ENCODE measurements at places on chromosomes 13 and 19.

- no peak for DNase-seq
Measured at GRCh38 chr13:24263632-24264031, 45.7 kb upstream of the C1QTNF9 start.

DNA sequence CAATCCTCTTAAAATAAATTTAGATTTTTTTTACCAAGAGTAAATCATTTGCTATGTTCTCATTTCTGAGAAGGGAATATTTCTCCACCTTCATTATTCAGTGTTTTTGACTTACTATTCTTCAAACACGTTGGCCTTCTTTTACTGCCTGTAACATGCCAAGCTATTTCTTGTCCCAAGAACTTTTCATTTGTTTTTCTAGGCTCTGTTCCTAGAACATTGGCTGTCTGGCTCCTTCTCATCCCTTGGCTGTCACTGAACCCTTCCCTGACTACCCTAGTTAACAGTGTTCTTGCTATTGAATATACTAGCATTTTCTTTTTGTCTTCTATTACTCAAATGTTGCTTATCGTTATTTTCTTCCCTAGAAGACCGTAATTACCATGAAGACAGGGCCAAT lies 248.1 kb downstream of the ITGBL1 start:
- no peak for DNase-seq

DNA sequence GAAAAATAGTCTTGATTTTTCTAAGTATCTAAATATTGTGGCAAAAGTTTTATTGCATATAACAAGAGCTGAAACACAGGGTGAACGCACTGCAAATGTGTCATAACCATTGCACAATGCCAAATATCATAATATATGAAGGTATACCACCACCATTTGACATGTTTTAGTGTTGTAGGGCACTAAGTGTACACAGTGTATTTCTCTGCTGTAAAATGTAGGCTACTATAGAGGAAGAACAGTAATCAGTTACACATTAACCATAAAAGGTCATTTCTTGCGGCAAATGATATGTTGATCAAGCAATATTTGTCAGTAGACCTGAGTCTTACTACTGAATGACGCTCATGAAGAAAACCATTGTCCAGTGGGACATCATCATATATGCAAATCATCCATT lies 18.3 kb upstream of the KLF5 start:
- DNase-seq = no peak

- no peak for DNase-seq
Measured at GRCh38 chr13:76798037-76798436, 88.2 kb downstream of the KCTD12 start.

DNA sequence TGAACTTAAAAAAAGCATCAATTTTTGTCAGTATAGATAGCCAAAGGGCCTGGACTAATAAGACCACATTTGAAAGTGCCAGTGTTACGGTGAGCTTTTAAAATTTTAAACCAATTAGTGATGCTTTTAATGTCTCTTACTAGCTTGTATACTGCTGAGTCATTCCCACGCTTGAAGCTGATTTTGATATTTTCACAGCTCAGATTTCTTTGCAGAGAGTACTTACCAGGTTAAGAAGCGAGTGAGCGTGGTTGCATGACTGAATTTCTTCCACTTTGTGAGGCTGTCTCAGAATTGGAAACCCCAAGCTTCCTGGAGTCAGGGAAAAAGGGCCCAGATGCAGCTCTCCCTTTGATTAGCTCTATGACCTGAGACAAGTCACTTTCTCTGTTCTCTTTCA lies 74.5 kb upstream of the NBEA start:
- no peak for DNase-seq

GRCh38 chr19:10517760-10518443 lies 655 bp upstream of the S1PR5 start:
- DNase-seq = no peak

GRCh38 chr13:96726651-96727050 lies 267.6 kb downstream of the OXGR1 start:
- DNase-seq = no peak

DNA sequence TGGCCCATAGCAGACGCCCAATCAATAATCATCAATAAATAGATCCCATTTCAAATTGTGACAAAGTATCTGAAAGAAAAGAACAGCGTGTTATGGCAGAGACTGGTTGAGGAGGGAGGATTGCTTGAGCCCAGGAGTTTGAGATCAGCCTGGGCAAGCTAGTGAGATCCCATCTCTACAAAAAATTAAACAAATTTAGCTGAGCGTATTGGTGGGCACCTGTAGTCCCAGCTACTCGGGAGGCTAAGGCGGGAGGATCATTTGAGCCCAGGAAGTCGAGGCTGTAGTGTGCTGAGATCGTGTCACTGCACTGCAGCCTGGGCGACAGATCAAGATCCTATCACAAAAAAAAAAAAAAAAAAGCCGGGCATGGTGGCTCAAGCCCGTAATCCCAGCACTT lies 6.4 kb upstream of the GNA11 start:
- no peak for DNase-seq

DNA sequence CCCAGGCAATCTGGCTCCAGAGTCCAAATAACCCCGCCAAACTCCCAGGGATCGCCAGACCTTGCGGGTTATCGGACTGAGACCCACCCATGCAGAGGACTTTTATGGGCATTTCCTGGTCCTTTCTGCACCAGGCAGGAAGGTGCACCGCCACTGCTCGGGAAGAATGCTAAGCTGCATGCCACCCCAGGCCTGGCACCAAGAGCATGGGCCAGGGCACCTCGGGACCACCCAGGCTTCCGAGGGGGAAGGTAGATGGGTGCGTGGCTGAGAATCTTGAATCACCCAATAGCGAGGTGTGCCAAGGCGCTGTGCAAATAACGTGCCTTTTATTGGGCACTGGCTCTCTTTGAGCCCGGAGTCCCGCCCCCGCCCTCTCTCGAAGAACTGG lies 422 bp upstream of the ZNF575 start:
- no peak for DNase-seq

DNA sequence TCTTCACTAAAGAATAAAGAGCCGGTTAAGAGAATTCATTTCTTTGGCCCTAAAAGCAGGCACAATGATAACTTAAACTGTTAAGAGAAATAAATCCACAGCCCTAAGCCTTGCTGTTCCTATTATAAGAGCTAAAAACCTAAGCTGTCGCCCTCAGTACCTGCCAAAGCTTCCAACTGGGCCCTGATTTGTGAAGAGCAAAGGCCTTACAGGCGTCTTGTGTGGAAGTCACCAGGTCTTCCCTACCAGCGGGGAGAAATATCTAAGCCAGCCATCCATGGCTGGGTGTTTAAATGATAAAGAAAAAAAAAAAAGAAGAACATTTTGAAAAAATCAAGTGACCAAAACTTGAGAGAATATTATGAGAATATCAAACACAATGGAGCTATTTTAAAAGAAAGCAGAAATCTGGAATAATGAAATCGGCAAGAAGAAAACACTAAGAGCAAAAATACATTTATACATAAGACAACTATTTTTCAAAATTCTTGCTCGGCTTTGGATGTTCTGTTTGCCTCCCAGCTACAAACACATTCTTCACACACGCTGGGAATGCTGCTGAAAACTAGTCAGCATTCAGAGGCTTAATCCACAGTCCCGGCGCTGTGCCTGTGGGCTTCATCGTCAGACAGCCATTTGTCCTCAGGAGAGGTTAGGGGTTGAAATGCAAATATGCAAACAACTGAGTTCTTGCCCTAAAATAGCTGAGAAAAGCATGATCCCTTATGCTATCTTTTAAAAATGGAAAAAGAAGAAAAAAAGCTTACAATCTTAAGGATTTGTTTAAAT lies 89.8 kb upstream of the LSM14A start:
- no peak for DNase-seq

DNA sequence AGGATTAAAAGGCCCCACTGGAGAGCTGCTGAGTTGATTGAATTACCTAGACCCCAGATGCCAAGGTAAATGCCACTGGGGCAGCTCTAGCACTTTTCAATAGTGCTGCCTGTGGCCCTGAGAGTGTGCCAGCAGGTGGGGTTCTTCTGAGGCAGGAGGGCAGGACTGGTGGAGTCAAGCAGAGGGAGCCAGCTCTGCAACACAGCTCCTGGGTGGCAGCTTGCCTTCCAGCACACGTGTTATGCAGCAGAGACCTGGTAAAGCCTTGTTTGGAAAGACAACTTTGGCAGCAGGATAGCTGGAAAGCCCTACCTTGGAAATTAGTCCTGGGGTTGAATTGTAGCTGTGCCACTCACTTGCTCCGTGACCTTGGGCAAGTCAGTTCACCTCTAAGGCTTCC lies 306.6 kb downstream of the ATP8A2 start:
- DNase-seq = no peak

GRCh38 chr13:47433461-47434005 lies 536.7 kb upstream of the HTR2A start:
- no peak for DNase-seq

DNA sequence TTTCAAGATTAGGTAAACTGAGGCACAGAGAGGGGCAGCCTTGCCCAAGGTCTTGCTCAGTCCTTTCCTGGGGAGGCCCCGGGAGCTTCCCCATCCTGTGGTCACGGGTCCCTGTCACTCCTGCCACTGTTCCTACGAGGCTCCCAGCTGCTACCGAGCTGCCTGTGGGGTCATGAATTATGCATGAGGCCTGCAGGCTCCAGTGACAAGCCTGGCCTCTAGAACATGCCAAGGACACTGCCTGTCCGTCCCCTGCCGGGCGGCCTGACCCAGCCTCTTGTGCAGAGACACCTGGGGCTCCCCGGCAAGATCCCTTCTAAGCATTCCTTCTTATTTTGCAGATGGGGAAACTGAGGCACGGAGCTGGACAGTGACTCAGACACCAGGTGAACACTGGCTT lies 2.7 kb downstream of the FCHO1 start:
- DNase-seq = no peak

- DNase-seq = no peak
Measured at GRCh38 chr13:43203781-43204180, 180.4 kb downstream of the DNAJC15 start.

DNA sequence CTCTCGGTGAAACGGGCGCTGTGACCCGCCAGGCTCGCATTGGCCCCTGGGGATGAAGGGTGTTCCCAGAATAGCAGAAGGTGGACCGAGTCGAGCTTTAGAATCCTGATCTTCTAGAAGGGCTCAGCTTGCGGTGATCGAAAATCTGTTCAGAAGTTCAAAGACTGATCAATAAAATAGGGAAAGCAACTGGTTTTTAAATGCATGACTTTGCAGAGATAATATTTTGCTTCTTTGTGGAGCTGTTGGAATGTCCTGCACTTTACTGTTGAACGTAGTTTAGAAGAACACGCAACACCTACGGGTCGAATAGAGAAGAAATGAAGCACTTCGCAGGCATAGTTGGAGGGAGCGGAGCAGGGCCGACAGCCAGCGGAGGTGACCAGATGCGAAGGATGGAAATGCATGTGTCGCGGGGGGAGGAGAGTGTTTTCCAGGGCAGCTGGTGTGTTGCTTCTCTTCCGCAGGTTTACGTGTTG lies 766 bp downstream of the CEBPG start:
- no peak for DNase-seq

- no peak for DNase-seq
Measured at GRCh38 chr19:35461060-35461459, 13.0 kb downstream of the FFAR2 start.

DNA sequence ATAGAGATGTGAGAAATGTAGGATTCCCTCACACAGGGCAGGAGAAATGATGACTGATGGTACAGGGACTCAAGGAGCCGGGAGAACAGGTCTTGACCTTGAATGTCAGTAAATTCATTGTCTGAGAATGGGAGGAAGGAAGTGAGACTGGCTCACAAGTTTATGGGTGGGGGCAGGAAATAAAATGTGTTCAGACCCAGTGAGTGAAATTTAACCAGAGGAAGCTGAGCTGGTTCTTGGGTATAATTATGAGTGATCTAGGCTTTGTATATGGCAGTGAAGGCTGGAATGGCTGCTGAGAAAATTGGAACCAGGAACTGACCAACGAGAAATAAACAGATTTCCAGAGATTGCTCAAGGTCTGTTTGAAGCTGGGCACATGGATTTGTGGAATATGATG lies 6.3 kb upstream of the IGSF23 start:
- DNase-seq = no peak

DNA sequence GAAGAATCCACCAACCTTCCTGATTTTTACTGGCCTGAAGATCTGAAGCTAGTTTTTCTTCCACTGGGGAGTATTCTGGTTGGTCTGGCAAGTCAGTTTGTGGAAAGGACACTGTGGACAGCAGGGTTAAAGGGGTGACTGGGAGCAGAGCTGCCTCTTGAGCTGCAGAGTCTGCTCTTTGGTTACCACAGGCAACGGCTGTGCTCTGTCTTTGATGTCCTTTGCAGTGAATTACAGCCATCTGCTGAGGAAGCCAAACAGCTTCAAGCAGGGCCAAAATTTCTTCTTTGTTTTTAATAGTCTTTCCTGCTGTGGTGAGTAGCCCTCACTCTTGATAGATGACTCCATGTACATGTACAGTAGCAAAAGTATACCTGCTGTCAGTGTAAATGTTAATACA lies 75.7 kb downstream of the ZNF100 start:
- no peak for DNase-seq

DNA sequence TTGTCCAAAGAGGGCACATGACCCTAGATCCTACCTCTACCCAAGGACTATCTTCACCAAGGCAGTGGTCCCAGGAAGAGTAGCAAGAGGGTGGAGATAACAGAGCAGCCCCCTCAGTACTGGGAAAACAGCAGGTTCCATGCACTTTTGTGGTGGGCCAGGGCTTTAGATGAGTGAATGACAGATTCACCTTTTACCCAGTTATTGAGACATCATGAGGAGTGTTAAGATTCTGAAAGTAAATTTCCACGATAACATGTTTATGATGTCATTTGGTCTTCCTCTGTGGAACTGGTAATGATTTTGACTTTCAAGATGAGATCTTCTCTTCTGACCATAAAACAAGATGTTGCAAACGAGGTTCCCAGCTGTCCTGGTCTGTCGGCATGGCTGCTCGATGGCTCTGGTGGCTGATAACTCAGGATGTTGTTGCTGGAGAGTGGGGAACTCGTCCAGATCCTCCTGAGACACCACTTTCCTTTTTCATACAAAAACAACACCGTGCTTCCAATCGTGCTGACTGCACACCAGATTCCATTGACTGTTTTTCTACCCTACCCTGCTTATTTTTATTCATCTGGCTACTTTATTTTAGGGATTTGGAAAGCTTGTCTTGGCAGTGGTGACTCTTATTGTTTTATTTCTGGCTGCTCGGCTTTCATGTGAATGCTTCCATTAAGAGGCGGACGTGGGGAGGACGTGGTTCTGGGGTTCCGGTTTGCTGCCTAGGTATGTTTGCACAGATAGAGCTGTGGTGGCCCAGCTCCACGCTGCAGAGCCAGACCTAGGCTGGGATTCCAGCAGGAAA lies 88.5 kb downstream of the LRCH1 start:
- DNase-seq = no peak

DNA sequence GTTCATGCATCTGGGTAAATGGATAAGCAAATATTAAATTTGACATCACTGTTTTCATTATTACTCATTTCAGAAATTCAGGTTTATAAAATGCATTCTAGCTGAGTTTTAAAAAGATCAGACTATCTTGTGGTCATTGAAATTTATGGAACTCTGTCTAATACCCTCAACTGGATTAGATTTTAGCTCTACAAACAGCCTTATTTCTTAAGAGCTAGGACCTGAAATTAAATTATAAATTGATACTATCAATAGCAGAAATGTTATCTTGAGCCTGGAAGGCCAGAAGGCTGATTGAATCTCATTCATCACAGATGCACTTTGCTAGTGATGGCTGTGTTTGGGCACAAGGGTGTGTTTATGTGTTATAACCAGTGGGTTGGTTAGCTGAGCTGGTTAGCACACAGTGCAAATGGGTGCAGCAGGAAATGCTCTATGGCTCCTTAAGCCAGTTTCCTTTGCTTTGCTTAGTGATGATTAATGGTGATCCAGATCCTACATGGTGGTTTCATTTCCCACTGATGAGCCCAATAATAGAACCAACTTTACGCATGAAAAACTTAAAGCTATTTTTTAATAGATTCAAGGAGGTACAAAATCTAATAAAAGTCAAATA lies 310.8 kb upstream of the KLF12 start:
- no peak for DNase-seq

- DNase-seq = no peak
Measured at GRCh38 chr13:91349992-91350911, 2.8 kb downstream of the MIR17HG start.
